ENCODE measurements at places on chromosomes 6 and 20.

DNA sequence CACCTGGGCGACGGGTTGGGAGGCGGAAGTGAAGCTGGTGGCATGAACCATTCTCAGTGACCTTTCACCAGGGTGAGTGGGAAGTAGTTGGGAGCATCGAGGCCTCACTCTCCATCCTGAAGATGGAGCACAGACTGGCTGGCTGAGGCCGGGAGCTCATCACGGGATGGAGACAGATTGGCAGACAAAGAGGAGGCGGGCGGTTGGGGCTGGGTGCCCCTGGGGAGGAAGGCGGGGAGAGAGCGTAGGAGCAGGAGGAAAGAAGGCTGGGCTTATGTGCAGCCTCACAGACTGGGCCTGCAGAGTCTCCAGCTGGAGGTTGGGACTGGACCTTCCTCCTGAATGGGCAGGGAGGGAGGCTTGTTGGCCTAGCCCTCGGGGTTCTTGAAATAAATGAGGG is 44.2 kb upstream of the SCRT2 start:
- no peak for DNase-seq

- DNase-seq = no peak
Measured at GRCh38 chr20:24357177-24357576, 112.3 kb upstream of the SYNDIG1 start.

- no peak for DNase-seq
Measured at GRCh38 chr20:1987826-1988225, 6.0 kb downstream of the PDYN start.

- DNase-seq = no peak
Measured at GRCh38 chr20:41081276-41081814, 52.7 kb downstream of the TOP1 start.

DNA sequence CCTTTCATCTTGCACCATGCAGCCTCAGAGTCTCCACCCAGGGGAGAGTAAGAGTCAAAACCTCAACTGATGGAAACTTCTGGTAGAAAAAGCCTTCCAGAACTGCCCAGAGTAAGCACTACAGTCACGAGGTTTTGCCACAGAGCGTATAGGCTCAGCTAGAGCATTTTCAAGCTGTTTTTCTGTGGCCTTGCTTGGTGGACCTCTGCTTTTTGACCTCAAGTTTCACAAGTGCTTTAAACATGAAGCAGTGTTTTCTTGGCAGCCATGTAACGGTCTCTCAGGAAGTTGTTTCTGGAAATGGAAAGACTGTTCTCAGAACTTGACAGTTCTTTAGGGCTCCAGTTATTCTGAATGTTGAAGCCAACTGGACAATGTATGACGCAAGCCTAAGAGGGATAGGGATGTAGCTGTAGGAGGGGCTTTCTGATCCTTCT is 146.5 kb downstream of the ZDHHC14 start:
- no peak for DNase-seq

DNA sequence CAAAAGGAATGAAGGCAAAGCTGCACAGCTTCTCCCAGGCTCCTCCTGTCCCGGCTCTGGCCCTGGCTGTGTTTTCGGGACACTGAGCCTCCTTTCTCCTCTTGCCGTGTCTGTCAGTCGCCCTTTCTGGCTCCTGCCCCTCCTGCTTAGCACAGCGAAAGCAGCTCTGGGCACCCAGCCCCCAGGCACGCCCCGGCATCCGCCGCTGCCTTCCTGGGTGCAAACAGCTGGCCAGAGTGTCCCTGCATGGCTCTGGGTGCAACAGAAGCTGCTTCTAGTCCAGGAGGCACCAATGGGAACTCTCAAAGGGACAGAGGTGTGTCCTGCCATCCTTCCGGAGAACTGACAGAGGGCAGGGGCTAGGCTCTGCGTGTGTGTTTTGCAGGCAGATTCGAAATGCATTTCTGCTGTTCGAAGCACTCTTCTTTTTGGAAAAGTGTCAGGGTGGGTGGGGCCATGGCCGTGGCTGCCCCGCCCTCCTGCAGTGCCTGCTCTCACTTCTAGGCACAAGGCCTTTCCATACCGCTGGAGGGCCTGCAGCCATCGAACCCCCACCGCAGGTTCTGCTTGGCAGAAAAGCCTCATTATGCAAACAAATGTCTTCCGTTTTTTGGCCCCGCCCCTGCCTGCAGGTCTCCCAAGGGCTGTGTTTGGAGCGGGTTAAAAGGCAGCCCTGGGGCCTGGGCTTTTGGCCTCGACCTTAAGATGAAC is 15.5 kb downstream of the COL9A3 start:
- peak; percentile 30 for DNase-seq

DNA sequence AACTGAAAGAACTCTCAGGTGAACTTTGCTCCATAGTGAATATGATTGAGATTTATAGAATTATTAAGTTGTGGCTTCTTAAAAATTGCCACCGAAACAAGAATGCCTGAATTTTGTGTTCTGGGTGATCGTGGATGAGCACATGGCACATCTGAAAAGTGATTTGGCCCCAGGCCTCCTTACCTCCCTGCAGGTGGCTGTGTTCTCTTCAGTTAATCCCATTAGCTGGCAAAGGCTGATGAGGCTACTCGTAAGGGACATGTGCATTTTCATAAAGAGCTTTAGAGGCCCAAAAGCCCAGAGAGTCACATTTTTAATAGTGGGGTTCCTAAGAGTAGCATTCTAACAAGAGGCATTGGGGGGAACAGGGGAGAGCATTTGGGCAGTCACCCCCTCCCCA is 22.6 kb downstream of the GNAS start:
- DNase-seq = no peak

- DNase-seq = no peak
Measured at GRCh38 chr6:112774319-112774718, 427.2 kb downstream of the RFPL4B start.

DNA sequence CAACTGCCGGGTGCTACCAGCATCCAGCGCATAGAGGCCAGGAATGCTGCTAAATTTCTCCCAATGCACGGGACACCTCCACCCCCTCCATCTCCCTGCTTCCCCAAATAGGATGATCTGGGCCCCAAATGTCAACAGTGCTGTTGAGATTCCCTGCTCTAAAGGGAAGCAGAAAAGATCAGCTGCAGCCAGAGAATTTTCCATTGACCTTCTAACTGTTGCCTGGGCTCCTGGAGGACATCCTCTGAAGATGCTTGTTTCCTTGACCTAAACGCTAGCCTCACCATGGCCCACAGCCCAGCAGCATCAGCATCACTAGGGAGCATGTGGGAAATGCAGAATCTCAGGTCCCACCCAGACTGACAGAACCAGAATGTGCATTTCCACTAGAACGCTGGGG is 161.3 kb downstream of the GMPR start:
- DNase-seq = no peak

DNA sequence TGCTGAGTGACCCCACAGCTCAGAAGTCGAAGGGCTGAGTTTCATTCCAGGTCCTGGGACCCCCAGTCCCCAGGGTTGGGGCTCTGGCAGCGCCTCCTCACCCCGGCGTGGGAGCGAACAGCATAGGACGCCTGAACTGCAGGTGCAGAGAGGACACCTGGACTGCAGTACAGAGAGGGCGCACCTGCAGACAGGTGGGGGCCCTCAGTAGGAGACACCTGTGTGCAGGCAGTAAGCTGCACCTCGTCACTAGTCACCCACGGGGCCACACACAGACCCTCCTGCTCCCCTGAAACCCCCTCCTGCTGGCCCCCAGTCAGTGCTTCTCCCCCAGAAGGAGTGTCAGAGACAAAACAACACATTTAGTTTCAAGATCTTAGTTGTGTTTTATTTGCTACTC is 8.6 kb upstream of the NKAIN4 start:
- no peak for DNase-seq

DNA sequence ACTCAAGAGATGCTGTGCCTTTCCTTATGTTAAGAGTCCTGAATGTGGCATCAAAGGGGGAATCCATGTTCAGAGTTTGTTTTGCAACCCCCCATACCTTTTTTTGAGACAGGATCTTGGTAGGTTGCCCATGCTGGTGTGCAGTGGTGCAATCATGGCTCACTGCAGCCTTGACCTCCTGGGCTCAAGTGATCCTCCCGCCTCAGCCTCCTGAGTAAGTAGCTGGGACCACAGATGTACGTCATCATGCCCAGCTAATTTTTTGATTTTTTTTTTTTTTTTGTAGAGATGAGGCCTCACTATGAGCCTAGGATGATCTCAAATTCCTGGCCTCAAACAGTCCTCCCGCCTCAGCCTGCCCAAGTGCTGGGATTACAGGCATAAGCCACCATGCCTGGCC is 16.5 kb downstream of the PTPRA start:
- no peak for DNase-seq

- DNase-seq = no peak
Measured at GRCh38 chr20:39660965-39661364, 698.8 kb downstream of the DHX35 start.

GRCh38 chr6:93407186-93407585 is 12.2 kb downstream of the EPHA7 start:
- DNase-seq = peak; percentile 12

GRCh38 chr20:51452091-51452613 is 90.4 kb downstream of the NFATC2 start:
- DNase-seq = no peak

- DNase-seq = no peak
Measured at GRCh38 chr6:36592221-36592655, 1.9 kb upstream of the SRSF3 start.

GRCh38 chr6:49453221-49453620 is 9.8 kb downstream of the MMUT start:
- DNase-seq = no peak

DNA sequence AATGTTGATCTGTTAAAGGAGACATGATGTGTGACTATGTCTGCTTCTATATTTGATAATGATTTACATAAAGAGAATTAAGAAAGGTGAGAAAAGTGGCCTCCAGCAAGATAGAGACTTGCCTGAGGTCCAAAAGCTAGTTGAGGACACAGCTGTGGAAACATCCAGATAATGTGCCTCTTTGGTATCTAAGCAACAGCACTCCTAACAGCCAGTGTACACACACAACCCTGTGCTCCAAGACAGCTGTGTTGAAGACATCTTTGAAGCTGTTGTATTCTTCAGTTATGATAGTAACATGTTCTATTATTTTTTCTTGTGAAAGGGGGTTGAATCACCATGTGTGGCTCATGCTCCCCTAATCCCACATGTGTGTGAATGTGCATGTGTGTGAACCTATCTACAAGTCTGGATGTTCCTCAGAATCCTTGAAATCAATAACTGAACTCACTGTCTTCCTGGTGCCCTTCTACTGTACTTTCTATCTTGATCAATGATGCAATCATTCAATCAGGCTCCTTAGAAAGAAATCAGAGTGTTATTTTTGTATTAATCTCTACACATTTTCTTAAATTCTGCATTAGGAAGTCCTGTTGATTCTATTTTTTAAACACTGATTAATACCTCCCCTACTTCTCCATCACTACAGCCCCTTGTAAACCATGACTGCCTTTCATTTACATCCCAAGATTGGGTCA is 116.7 kb upstream of the SSTR4 start:
- DNase-seq = no peak

GRCh38 chr6:151550618-151551017 is 56.8 kb downstream of the CCDC170 start:
- no peak for DNase-seq

GRCh38 chr6:111951497-111952085 is 78.3 kb upstream of the FYN start:
- DNase-seq = no peak

- DNase-seq = no peak
Measured at GRCh38 chr20:16477632-16478031, 95.6 kb downstream of the KIF16B start.

GRCh38 chr6:22381845-22382544 is 85.2 kb upstream of the PRL start:
- DNase-seq = no peak

GRCh38 chr6:150713487-150713886 is 113.8 kb downstream of the PLEKHG1 start:
- no peak for DNase-seq

DNA sequence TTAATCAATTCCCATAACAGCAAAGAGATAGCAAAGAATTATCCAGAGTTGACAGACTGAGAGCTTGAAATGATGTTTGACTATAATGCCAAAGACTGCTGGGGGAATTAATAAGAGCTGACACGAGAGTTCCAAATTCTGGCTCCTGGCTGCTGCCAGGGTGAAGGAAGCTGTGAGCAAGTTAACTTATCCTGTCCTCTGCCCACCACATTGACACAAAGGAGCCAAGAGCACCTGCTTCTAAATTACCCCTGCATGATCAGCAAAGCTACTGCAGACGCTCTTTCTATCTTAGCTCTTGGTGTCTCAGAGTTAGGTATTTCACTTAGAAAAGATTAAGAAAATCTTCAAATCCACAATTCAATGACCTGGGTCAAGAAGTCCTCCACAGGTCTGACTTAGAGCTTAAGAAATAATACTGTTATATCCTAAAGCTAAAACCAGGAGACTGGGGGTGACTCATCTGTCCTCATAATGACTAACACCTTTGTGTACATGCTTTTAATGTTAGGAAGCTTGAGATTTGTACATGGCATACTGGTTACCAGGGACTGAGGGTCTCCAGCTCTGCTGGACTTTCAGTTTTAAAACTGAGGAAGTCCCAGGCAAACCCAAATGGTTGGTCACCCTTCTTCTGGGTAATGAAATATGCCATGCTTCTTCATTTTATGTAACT is 13.2 kb upstream of the FRK start:
- no peak for DNase-seq

DNA sequence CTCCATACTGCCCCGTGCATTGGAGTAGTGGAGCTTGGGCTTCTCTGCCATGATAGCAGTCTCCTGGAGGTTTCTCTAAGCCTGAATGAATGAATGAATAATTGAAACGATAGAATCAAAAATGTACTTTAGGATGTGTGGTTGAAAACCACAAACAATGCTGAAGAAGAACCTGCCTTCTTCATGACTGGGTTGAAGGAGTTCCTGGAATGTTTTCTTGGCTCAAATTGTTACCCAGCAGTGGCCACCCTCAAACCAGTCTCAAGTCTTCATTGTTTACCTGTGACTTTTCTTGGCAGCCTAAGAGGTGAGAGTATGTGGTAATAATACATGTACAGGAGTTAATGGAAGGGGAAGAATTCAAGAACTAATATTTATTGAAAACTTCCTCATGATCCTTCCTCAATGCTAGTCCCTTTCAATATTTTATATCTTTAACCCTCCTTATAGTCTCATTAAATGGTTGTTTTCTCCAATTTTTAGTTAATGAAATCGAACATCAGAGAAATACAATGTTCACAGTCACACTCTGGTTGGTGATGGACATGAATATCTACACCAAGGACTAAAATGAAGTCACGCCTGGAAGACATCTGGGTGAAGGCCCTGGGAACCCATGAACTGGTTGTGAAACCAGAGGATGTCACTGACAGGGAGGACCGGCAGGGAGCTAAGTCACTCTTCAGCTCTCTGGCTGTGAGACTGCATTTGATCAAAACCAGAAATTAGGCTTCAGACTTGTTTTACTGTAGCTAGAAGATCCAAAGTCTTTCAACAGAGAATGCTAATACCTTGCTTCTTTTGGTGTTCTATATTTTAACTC is at the start of gene GSTA5:
GSTA5 (minus strand) TSS at position 51 of the 823 bp plus-strand sequence.
- no peak for DNase-seq

DNA sequence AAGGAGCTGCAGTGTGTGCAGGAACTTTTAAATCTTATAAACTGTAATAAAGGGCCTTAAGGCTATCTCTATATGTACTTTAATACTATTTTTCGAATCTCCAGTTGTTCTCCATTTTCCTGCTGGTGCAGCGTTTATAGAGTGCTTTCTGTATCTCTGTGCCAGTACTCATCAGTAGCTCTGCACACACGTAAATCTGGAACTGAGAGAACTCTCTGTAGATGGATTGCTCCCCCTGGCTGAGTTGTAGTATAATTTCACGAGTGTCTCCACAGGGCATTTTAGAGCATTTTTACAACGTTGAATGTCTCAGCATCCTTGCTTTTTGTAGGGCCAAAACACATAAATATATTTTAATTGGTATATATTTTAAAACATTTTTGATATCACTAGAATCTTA is 256.5 kb downstream of the TRDN start:
- DNase-seq = peak; percentile 13

GRCh38 chr6:134358320-134358719 is 40.4 kb upstream of the SGK1 start:
- DNase-seq = no peak
